HT1080 (cell line): ENCODE measurements at places on chromosomes 16 and 17. TPM values are rescaled to one million over a fixed set of nuclear protein-coding genes. Genes with fewer than 3 reads are reported as not detected.
A peak's percentile ranks its signal among the peaks of the same experiment; 100 is the strongest.

- DNase-seq, result no peak
Observed at GRCh38 chr17:7404737-7405349, 946 bp upstream of the TMEM256 start.

- no peak for DNase-seq
Observed at GRCh38 chr17:81551458-81552243, 502 bp downstream of the FAAP100 start.

DNA sequence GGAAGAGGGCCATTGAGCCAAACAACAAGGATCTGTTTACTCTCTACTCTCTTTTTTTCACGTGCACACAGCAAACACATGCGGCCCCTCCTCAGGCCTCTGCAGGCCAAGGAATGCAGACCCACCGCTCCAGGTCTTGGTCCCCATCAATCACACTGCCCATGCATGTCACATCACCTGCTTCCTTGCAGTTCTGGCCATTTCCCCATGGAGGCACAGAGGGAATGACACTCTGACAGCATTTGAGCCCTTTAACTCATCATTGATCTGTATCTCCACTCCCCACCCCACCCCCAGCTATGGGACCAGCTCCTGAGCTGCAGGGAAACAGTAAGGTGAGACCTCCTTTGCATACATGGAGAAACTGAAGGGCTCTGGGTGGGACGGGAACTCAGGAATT, 45.9 kb upstream of the MEIOC start:
- DNase-seq, result no peak

DNA sequence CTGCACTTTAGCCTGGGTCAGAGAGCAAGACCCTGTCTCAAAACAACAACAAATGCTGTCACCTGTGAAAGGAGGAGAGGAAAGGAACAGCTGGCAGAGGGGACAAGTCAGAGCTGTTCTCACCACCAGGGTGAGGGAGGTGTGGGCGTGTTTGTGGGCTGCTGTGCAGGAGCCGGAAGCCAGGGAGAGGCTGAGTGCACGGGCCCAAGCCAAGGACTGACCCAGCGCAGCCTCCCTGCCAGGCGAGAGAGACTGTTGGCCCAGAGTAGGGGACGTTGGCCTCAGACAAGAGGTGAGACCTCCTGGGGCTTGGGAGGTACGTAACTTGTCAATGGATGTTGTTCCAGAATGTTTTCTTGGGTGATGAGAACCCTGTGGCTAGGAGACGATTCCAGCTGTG, 10.7 kb downstream of the SPNS2 start:
- no peak for DNase-seq

DNA sequence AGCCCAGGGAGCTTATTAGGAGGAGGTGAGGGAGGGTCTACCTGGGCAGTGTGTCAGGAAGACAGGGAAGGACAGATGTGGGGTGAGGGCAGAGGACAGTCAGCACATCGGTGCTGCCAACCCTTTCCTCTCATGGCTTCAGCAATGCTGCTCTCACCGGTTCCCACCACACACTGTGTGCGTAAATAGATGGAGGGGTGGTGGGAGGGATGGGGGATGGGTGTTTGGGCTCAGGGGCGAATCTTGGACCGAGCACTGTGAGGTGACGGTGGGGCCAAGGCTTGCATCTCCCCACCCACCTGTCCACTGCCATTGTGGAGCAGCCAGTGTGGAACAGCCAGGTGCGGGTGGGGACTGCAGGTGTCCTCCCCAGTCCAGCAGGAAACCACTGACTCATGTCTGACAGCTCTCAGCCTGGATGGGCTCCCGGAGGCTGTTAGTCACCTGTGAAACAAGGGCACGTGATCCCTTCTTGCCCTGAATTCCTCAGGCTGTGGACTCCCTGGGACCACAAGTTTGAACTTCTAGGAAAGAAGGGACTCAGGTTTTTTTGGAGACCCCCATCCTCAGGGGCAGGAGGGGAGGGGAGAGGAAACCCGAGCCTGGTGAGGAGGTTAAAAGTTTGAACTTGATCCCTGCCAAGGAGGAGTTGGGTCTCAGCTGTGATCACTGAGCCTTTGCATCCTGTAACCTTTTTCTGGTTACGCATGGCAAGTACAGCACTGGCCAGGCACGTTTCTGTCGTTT, 42.7 kb upstream of the SMPD3 start:
- DNase-seq, result peak; percentile 68

DNA sequence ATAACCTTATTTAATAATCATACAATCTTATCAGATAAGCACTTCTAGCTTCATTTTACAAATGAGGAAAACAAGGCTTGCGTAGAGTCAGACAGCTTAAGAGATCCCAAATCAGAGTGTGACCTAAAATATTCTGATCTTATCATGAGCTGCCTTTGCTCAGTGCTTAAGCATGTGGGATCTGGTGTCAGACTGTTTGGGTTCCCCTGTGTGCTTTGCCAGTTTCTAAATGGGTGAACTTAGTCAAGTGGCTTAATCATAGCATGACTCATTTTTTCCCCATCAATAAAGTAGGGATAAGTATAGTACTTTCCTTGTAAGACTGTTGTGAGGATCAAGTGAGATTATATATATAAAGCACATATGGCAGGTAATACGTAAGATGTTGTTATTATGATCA, 612.6 kb upstream of the C16orf82 start:
- DNase-seq, result peak; percentile 11

- DNase-seq, result no peak
Observed at GRCh38 chr16:27774779-27775178, 224.8 kb downstream of the KATNIP start.

GRCh38 chr16:23516366-23517137, 6.3 kb upstream of the GGA2 start:
- no peak for DNase-seq

GRCh38 chr17:4007346-4008081, 43.3 kb upstream of the ATP2A3 start:
- DNase-seq, result no peak

GRCh38 chr16:1068451-1068850, 4.1 kb upstream of the SSTR5 start:
- DNase-seq, result no peak

DNA sequence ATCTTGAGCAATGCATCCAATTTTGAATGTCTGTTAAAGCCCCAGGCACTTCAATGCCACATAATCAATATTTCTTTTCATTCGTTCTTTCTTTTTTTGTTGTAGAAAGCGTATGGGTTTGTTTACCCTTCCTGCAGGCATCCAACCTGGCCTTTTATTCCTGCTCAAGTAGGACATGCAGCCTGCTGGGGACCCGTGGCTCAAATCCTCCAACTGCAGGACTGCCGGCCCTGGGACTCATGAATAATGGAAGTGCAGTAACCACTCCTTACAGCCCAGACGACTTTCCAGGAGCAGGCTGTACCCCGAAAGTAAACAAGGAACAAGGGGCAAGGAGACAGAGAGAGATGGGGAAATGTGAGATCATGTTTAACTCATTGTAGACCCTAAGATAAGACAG, 126.4 kb downstream of the SALL1 start:
- no peak for DNase-seq

DNA sequence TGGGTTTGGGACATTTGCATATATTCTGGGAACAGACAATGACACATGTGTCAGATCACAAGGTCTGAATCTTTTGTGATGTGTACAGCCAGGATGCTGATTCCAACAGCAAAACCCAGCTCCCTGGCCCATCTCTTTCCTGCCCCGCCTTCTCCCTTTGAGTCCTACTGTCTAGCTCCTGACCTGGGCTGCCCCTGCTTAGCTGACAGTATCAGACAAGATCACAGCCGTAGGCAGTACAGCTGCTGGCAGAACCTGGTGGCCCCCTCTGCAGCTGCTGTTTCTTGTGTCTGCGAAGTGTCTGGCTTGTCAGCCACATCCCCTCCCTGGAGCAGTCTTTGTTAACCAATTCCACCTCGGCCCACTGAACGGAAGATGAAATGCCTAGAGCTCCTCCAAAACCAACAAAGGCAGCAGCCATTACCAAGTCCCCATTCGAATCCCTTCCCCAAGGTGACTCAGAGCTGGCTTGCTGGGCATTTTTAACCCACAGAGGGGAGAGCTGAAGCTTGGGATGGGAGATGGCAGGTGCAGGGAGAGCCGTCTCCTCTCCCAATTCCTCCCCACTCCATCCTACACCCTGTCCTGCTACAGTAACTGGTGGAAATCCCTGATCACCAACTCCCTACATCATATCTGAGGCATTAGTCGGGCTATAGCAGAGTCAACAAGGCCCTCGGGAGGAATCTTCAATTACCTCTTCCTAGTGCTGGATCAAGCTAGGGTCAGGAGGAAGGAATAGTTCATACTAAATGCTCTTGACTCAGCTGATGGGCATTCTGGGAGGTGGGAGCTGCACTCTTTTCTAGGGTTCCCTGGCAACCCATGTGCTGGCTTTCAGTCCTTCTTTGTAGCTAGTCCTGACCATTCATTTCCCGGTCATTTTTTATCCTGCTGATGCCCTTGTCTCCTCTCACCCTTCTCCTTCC, 5.8 kb downstream of the PIPOX start:
- DNase-seq, result peak; percentile 10

GRCh38 chr17:68587026-68587425, 14.1 kb downstream of the FAM20A start:
- no peak for DNase-seq

DNA sequence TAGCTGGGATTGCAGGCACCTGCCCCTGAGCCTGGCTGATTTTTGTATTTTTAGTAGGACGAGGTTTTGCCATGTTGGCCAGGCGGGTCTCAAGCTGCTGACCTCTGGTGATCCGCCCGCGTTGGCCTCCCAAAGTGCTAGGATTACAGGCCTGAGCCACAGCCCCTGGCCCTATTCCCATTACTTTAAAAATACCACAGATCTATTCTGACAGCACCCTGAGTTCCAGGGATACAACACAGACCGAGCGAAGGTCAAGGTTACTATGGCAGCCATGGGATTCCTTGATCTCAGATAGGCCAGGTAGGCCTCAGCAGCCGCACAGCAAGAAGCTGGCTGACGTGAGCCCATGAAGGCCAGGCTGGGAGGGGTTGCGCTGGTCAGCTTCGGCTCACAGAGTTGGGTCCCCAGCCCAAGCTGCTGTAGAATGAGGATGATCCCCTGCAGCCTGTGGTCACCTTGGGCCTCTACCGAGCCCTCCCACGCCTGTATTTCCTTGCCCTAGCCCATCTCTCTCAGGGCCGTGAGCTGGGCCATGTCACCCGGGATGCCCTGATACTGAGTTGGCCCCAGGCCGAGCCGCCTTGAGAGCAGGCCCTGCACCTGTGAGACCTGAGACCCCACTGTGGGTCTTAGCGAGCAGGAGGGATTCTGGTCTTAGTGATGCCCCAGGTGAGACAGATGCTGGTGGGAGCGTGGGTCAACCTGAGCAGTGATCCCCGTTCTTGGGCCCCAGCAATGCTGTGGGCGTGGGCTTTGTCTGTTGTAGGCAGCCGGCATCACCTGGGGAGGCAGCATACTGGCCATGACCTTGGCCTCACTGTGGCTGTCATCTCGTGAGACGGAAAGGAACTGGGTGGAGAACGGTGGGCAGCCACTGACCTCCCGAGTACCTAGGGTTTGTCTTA, 16.9 kb upstream of the RNF213 start:
- no peak for DNase-seq

Gene SNAI3
- total RNA-seq, result 0.30 and 0.51 TPM in 2 replicates

Gene RNF112
- total RNA-seq, result 0.27 TPM in 1 of 2 replicates, not detected in the other

Gene BCO1
- not detected in 2 replicates for total RNA-seq

Gene ODAD4
- total RNA-seq, result 0.10 TPM in 1 of 2 replicates, not detected in the other

Gene MEAK7
- total RNA-seq, result 15.6 and 27.8 TPM in 2 replicates

Gene MYLK3
- 0.17 and 0.19 TPM in 2 replicates for total RNA-seq

Gene SLC16A11
- total RNA-seq, result not detected in 2 replicates

Gene EVI2A
- 14.6 and 17.7 TPM in 2 replicates for total RNA-seq

Gene PDIA2
- 1.2 TPM in 1 of 2 replicates, not detected in the other for total RNA-seq

Gene KRT33A
- total RNA-seq, result not detected in 2 replicates
